SK-N-DZ (cell line): ENCODE measurements at places on chromosomes 7 and 10.

GRCh38 chr7:70720191-70720873 is 411.6 kb upstream of the GALNT17 start:
- DNase-seq = no peak

GRCh38 chr7:98826811-98827231 is 43.0 kb downstream of the TMEM130 start:
- no peak for DNase-seq

DNA sequence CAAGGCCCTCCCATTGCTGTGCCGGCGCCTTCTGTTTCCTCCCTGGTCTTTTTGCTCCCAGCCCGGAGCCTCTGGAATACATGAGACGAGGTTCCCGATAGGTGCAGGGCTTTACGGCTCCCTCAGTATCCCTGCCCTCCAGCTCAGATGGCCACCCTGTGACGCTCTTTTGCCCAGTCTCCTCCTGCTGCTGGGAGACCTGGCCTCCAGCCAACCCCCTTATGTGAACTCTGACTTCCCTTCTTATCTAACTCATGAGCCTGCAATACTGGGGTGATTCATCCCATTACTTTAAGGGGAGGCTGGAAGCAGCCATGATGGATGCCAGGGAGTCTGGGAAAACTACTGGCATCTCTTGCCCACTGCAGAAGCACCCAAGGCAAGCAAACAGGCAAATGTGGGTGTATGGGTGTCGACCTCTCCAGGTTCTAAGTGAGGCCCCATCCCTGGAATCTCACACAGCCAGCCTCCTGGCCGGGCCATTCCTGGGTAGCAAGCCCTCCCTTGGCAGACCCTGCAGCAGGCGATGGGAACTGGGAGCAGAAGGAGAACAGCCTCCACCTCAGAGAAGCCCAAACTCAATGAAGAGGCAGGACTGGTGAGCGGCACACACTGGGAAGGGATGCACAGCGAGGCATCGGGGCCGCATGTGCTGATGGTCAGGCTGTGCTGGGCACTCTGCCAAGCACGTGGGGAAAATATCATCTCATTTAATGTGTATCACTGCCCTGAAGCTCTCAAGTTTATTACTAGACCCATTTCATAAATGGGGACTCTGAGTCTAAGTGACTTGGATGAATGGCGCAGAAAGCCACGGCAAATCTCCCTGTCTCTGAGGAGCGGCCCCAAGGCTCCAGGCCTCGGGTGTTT is 97.5 kb downstream of the FAM53B start:
- DNase-seq = no peak

- no peak for DNase-seq
These were observed 942.5 kb downstream of the KCNMA1 start for GRCh38 chr10:76695069-76695468.
